ENCODE measurements at places on chromosomes 16 and 17. TPM values are rescaled to one million over a fixed set of nuclear protein-coding genes. Genes with fewer than 3 reads are reported as not detected.

Gene ZFP3
- 0.93 TPM for total RNA-seq

Gene SOST
- not detected for total RNA-seq

Gene CA5A
- total RNA-seq: not detected

Gene MFSD11
- 23.3 TPM for total RNA-seq

Gene NPW
- total RNA-seq: 0.33 TPM

Gene GRB2
- 107 TPM for total RNA-seq

Gene CRYBA1
- total RNA-seq: not detected
